NCI-H748 treated with DMSO at 0.1 percent for 48 hours (cell line): ENCODE measurements at places on chromosomes 3 and 15.

GRCh38 chr3:153901991-153902390, 219.2 kb upstream of the ARHGEF26 start:
- no peak for DNase-seq

GRCh38 chr3:127923611-127924010, 8.6 kb downstream of the KBTBD12 start:
- no peak for DNase-seq

DNA sequence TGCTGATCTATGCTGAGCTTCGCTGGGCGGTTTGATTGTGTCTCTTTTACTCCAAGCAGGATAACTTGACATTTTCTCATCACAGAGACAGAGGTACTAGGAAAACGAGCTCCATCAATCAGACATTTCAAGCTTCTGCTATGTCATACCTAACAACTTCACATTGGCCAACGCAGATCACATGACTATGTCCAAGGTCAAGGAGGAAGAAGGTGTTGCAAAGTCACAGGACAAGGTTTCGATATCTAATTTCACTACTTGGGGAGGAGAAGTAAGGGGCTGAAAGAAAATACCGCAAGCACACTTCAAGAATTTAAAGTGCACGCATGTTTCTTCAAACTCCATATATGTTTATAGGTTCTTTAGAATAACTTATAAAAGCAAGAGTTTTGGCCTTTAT, 425.8 kb downstream of the CHL1 start:
- DNase-seq = no peak

DNA sequence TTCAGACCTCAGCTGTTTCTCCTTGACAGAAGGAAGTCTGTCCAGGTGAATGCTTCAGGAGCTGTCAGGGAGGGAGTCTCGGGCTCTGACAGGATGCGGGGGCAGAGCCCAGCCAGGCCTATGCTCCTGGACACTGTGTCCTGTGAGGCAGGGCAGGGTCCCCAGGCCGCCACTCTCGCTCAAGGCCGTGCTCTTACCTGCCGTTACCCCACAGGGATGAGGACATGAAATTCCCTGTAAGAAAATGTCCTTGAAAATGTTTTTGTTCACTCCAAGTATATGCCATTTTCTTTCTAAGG, 63.9 kb downstream of the BOC start:
- DNase-seq = no peak

DNA sequence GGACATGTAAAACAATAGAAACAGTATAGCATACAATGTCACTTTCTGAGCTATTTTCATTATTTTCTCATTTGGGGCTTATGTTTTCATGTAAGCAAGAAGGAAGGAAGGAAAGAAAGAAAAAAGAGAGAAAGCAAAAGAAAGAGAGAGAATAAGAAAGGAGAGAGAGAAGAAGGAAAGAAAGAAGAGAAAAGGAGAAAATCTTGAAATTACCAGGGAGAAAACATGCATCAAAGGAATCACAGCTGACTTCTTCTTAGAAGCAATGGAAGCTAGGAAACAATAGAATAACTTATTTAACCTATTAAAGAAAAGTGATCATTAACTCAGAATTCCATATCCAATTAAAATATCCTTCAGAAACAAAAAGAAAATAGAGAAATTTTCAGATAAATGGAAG, 471.5 kb downstream of the OCA2 start:
- no peak for DNase-seq

DNA sequence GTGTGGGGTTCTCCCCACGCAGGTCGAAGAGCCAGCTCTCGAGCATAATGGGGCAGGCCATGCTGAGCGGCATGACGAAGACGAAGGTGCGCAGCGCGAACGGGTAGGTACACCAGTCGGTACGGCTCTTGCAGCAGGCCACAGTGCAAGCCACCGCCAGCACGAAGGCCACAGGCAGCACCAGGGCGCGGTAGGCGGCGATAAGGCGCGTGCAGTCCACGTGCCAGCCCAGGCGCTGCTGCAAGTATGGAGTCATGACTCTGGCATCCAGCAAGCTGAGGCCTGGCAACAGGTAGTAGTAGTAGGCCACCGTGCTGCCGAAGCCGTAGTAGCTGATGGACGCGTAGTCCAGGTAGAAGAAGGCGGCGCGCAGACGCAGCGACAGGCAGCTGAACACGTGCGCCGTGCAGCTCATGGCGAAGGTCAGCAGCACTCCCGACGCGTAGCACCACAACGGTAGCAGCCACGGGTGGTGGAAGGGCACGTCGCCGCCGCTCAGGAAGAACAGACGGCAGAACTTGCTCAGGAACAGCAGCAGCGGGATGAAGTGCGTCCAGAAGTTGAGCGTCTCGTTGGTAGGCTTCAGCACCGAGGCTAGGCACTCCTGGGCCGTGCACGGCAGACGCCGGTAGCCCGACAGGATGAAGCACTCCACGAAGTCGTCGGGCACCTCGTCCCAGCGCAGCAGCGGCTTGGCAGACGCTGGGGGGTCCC, 797 bp downstream of the PAQR9 start:
- no peak for DNase-seq

DNA sequence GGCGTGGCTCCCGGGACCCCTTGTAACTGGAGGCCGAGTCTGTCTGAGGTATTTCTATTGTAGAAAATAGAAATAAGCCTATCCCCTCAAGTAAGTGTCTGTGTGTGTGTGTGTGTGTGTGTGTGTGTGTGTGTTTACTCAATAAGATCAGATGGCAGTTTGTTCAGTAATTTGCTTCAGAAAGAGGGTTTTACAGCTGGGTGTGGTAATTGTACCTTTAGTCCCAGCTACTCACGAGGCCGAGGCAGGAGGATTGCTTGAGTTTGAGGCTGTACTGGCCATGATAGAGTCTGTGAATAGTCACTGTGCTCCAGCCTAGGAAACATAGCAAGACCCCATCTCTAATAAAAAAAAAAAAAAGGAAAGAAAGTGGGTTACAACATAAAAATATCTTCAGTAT, 8.7 kb downstream of the SPINT1 start:
- DNase-seq = peak; percentile 13

DNA sequence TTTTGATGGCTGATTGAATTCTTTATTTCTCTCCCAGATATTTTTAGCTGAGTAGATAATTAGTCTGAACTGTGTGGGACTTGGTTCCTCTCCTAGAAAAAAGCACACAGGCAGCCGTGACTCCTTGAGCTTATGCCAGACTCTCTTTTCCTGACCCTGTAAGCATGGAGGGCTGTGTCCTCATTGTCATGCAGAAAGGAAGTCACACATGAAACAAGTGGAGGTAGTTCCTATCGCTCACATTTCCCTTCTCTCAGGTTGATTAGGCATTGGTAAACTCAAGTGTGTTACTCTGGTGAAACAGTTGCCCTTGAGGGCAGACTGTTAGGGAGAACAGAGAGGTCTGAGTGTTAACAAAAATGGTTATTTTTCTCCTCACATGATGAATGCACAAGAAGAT, 6.3 kb upstream of the RTP4 start:
- DNase-seq = no peak

- DNase-seq = no peak
These were observed 718.0 kb downstream of the TBL1XR1 start for GRCh38 chr3:176479248-176479647.

GRCh38 chr3:109278546-109278945, 37.8 kb downstream of the DPPA2 start:
- DNase-seq = no peak

DNA sequence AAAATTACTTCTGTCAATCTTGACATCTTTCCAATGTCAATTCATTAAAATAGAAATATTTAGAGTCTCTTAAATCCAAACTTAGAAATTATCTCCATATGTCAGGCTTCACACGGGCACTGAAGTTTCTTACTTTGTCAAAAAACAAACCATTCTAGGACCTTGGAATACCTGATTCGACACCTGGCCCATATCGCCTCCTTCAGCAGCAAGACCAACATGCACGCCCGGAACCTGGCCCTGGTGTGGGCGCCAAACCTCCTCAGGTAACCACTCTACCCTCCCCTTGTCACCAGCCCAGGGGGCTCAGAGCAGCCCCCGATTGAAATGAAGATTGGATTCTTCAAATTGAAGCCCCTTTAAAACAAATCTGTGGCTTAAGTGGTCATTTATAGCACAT, 81.3 kb downstream of the TMEM39A start:
- DNase-seq = no peak

DNA sequence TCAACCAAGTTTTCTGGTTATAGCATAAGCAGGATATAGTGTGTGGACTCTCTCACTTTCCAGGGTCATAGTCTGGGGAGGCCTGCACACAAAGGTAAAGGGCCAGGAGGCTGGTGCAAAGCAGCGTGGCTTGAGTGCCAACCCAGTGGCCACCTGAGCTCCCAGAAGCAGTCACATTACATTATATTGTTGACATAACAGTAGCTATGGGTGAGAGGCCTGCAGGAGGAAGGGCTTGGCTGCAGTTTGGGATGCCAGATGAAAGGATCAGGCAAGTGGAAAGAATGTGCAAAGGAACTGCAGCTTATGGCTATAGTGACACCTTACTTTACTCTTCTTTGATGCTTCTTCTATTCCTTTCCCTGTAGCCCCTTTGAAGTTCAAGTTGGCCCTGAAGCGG, 96.5 kb downstream of the FLNB start:
- no peak for DNase-seq

- DNase-seq = no peak
These were observed 13.7 kb downstream of the CD200 start for GRCh38 chr3:112346491-112347122.

- DNase-seq = no peak
These were observed 79.7 kb upstream of the FLNB start for GRCh38 chr3:57928511-57928910.

- DNase-seq = no peak
These were observed 230.7 kb upstream of the TRIM42 start for GRCh38 chr3:140447136-140447535.

GRCh38 chr15:73822998-73823397, 50.4 kb upstream of the TBC1D21 start:
- DNase-seq = no peak

- DNase-seq = no peak
These were observed 2.3 kb downstream of the TJP1 start for GRCh38 chr15:29819979-29820378.

DNA sequence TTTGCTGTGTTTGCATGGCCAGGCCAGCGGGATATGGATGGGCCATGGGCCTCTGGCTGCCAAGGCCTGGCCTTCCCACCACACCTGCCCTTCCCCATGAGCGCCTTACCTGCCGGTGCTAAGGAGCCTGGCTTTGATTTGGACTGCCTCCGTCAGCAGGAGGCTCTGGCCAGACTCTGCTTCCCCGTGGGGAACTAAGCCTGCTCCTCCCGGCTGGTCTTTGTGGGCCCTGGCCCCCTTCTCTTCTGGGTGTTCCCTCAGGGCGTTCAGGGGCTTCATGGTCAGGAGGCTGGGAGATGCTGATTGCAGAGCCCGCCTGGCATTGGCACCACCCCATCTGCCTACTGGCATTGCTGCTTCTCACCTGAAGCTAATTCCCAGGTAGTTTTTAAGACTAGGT, 45.2 kb downstream of the SMAD6 start:
- no peak for DNase-seq

- DNase-seq = no peak
These were observed 137.1 kb upstream of the TMC3 start for GRCh38 chr15:81511138-81511537.

DNA sequence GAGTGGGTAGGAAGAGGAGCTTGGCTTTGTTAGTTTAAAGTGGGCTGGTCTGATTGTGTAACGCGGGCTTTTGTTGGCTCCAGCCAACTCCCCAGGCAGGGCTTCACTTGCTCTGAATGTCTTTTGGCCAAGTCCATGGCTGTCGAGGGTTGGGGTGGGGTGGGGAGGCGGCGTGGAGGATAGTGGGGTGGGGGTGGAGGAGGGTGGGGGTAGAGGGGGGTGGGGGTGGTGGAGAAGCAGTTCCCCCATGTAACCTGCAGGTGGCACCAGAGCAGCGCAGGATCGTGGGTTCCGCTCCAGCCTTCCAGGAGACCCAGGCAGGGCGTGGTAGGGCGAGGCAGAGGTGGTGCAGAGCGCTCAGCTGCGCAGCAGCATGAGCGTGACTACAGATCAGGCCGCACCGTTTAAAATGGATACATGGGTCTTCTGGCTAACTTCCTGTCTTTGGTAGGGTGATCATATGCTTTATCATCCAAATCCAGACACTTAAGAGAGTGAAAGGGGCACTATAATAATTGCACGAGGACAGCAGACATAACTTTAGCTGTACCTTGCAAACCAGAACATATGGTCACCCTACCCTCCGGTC, 28.3 kb downstream of the GOLGA6A start:
- DNase-seq = peak; percentile 34

DNA sequence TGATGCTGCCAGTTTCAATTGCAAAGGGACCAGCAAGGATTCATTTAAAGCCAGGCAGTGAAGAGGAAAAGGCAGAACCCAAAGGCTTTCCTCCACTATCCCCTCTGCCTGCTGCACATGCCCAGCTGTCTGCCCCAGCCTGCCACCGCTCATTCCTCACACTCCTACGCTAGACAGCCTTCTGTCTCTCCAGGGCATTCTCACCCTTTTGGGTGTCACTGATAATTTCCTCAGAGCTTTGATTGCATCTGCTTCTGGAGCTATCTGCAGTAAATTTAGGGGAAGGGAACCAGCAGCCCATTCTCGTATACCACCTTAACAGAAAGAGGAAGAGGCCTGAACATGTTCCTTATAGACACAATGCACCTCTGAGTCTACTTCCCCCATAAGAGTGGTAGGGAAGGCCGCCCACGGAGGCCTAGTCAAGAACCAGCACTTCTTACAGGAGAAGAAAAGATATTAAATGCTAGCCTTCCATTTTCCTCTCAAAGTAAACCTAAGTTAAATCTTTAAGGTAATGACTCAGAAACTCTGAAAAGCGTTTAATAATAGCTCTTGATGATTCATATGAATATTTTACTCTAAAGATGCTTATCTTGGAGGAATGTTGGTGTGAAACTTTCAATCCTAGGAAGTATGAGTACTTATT, 20.9 kb downstream of the NUDT16 start:
- DNase-seq = no peak

- DNase-seq = no peak
These were observed 945.1 kb downstream of the EPHA3 start for GRCh38 chr3:90052425-90052950.

DNA sequence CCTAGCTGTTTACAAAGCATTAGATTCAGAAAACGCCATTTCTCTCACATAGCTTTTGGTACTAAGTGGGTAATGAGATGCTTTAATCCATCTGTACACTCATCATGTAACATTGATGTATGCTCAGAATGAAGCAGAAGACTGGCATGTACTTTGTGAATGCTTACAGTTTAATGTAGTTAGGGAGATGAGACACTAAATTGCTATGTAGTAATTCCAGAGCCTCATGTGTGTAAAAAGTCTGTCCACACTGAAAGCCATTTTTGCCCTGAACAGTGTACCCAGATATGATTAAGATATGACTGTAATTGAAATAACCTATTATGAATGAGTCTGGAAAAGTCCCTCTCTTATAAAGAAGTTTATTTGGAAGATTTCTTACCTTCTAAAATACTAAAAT, 66.5 kb downstream of the ARMC8 start:
- no peak for DNase-seq

- DNase-seq = no peak
These were observed 51.1 kb downstream of the PTPRG start for GRCh38 chr3:61612211-61613194.

- no peak for DNase-seq
These were observed 188.1 kb upstream of the STRIT1 start for GRCh38 chr3:155481591-155481990.

DNA sequence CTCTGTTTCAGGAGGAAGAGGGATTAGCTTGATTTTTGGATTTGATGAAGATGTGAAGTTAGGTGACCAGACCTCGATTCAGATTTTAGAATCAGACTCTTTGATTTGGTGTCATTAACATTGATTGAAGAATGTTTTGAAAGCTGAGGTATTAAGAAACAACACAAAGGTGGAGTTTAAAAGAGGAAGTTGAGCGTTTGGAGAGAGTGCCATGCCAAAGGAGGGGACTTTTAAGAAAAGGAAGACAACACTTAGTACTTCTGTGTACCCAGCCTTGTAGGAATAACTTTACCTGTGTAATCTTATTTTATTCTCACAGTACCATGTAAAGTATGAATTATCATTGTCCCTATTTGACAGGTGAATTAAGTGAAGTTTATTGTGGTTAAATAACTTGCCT, 34.4 kb downstream of the PPARG start:
- DNase-seq = no peak
